ENCODE measurements at places on chromosomes 3 and 15.

- DNase-seq: no peak
Observed at GRCh38 chr3:23633261-23633960, 172.3 kb upstream of the UBE2E1 start.

DNA sequence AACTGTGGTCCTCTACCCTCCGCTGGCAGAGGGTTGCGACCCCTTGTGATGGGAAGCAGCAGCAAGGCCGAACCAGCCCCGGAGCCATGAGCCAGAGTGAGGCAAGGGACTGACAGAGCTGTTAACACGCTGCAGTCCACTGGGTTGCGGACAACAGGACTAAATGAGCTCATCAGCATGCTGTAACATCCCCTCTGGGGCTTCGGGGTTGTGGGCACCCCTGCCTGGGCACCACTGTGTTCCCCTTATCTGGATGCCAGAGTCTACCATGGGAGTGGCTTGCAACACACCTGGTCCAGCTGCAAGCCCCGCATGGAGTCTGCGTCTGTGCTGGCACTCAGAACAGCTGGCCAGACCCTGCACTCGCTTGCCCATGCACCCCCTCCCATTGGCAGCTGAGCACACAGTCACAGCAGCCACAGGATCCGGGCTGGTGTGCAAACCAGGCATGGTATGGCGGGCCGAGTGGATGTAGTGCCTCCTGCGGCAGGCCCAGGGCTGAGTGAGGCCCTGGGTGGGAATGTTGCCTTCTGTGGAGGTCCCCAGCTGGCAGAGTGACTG, 404.2 kb downstream of the PLCL2 start:
- DNase-seq: no peak

DNA sequence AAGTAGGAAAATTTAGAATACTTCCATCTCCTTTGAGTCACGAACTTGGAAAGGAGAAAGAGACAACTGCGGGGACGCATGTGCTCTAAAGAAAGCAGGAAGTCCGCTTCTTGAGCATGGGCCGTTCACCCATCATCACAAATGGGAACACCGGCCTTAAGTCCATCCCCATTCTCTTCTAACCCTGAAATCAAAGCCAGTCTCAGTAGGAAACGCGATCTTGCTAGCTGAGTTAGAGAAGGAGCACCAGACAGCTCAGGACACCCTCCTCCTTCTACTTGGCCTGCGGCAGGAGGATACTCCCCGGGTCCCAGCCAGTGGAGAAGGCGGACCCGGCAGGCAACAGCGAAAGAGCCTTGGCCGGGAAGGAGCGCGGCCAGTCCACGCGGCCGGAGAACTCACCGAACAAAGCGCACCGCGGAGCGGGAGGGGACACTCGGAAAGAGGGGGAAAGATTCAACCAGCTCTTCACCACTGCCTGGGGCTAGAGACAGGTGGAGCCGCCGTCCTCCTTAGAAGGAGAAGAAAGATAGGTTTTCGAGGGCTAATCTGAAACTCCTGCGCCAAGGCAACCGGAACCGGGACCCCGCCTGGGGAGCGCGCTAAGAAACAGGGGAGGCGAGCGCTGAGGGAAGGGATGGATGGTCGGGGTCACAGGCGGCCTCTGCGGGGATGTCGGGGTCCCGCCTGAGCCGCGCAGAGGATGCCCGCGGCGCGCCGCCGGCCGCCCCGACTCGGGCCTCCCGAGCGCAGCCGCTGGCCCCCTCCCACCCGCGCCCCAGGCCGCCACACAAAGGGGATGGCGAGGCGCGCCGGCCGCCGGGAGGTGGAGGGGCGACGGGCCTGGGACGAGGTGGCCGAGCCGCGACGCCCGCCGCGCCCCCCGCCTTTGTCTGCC, 818 bp downstream of the SLC4A7 start:
- DNase-seq: peak; percentile 61

DNA sequence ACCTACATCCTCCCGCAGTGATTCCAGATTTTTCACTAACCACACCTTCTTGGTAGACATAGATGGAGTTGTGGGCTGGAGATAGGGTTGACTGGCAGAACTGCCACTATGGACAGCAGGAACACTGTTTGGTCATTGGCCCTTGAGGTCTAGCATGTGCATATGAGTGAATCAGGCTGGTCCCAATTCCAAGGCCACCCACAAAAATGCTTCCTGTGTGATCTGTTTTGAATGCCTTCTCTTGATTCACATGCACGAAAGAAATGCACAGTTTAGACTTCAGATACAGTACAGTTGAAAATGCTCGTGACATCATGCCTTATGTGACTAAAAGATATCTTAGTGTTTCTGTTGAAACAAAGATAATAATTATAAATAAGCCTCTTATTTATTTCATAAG, 285.8 kb upstream of the SEMA6D start:
- DNase-seq: peak; percentile 39

- DNase-seq: peak; percentile 23
Observed at GRCh38 chr15:58724466-58724865, 25.0 kb downstream of the ADAM10 start.

Data from GM03348 (cell line).